ENCODE measurements at places on chromosomes 5 and 9.

DNA sequence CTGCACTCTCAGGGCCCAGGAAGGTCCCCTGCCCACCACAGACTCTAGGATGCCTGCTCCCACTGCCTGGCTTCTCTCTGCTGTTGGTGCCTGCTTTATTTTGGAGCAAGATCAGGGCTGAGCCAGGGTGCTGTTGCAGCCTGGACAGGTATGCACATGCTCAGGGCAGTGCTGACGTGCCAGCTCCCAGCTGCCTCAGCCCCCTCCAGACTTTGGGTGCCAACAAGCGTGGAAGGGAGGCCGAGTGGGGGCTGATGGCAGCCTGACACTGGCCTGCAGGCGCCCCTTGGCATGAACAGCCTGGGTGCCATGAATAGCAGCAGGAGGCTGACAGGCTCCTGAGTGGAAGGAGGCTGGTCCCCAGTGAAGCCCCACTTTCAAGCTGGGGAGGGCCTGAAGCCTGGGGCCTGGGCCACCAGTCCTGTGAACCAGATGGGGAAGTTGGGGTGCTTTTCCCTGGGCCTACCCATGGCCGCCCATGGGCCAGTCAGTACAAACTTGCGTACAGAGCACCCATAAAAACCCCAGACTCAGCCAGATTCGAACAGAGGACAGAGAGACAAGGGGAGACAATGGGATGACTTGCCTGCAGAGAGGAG, 6.8 kb downstream of the AMBP start:
- DNase-seq = no peak

DNA sequence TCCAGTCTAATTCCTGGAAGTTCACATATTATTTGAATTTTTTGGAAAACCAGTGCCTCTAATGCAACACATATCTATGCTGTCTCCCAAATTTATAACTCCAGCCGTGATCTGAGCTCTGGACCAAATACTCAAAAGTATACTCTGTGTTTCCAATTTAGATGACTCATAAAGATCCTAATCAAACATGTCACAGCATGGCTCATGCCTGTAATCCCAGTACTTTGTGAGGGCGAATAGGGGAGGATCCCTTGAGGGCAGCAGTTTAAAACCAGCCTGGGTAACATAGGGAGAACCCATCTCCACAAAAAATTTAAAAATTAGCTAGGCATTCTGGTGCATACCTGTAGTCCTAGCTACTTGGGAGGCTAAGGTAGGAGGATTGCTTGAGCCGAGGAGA, 388.0 kb downstream of the CDH12 start:
- DNase-seq = no peak

DNA sequence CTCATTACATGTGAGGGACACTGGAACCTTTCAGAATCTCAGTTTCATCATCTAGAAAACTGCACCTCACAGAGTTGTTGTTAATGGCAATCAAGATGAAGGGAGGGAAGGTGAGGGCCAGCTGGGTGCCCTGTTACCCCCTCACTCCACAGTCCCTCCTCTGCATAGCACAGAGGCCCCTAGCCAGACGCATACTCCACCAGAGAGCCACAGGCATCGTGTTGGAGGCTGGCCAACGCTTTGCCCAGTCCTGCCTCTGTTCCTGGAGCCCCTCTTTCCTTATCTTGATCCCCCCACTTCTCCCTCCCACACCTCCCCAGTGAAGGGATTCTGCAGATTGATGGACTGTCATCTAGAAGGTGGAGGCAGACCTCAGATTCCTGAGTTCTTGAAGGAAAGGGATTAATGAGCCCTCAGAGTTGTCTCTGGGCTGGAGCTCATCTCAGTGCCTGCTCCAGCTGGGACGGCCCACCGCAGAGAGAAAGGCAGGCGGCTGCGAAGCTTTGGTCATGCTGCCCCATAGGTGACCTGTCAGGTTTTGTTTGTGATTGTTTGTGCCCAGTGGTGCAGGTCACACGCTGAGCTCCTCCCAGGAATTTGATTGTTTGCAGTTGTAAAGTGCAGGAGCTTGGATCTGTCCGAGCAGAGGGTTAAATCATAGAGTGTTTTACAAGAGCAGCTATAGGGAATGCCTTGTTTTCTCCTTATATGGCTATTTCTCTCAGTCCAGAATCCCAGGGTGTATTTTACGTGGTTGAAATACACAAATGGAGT, 487.3 kb downstream of the CCDC171 start:
- DNase-seq = no peak

DNA sequence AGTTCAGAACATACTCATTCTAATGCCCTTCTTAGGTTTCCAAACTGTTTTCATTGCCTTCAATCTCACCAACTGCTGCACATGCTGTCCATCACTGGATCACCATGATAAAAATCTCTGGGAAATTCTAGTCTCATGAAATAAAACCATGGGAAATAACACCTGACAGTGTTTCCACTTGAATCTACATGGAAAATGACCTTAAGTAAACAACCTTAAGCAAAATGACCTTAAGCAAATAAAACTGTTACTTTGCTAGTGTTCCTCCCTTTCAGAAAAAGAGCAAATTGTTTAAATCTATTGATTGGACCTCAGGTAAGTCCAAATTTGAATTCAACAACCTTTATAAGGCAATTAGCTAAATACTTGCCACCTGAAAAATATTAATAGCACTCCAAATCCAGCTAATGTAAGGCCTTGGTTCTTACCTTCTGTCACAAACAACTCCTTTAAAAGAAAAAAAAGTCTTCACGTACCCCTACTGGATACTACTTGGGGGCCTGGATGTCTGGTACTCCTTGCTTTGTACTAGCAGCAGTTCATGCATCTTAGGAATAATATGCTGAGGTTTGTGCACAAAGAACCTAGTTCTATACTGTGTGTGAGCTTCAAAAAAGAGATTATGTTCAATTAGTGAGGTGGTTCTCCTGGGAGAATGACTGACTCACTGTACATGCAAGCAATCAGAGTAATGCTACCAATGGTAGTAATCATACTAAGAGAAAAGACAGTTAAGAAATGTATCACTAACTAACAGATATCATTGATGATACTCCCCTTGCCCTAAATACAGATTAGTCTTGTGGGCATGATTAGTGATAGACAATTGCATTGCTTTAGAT, 630.4 kb downstream of the PSAT1 start:
- no peak for DNase-seq

GRCh38 chr5:14503681-14504331, 77.8 kb upstream of the OTULINL start:
- DNase-seq = no peak

- no peak for DNase-seq
These were observed 3.0 kb upstream of the GLRX start for GRCh38 chr5:95825495-95825894.

- DNase-seq = no peak
These were observed 63.1 kb downstream of the UGCG start for GRCh38 chr9:111959468-111960359.

DNA sequence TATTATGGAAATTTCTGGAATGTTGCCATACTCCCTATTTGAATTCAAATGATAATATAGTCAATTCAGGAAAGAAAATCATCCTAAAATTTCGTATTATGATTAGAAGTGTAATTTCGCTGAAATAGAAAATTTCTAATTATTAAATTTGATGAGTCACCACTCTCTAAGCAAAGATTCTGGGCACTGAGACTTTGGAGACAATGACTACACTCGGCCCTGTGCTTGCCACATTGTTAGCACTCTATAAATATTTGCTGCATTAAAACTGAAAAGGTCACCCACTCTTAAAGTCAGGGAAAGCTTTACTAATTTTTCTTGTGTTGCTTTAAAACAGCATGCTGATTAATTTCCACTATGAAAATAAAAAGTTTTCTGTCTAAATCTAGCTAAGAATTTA, 240.3 kb downstream of the TLE4 start:
- DNase-seq = no peak

DNA sequence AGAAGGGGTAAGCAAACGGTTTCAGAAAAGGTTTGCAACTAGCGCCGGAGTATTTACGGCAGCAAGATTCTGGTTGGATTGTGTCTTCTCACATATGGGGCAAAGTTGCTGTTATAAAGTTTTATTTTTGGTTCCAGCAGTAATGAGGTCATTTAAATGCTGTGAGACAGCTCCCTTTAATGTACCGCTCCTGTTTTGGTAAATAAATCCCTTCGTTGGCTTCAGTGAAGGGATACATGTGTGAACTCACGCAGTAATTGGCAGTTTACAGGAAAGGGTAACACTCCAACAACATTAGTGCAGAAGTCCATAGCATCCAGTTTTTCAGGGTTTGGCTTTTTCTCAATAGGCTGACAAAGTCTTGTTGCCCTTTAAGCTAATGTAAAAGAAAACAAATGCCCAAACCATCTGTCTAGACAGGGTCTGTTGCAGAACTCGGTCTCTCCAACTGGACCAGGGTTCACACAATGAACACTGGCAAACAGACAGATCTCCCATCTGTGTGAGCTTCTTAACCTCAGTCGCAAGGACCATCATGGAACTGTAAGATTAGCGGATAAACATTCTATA, 184.0 kb downstream of the GOLPH3 start:
- DNase-seq = no peak

GRCh38 chr9:19446361-19446861, 37.6 kb downstream of the ACER2 start:
- DNase-seq = no peak

GRCh38 chr5:2879701-2880100, 128.2 kb upstream of the IRX2 start:
- DNase-seq = no peak

DNA sequence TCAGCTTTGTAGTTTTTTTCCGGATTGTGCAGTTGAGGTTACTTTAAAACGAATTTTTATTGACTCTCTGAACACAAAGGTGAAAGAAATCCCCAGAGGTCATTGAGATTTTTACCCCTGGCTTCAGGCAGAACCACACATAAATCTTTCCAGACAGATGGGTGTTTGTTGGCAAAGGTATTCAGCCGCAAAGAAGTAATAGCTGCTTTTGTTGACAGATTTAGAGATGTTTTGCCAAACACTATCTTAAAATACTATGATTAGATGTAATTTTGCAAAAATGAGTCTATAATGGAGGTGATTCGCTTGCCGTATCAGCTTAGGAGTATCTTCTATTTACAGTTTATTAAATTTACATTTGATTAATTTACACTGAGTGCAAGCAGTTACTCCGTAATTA, 418.3 kb upstream of the CLINT1 start:
- no peak for DNase-seq

DNA sequence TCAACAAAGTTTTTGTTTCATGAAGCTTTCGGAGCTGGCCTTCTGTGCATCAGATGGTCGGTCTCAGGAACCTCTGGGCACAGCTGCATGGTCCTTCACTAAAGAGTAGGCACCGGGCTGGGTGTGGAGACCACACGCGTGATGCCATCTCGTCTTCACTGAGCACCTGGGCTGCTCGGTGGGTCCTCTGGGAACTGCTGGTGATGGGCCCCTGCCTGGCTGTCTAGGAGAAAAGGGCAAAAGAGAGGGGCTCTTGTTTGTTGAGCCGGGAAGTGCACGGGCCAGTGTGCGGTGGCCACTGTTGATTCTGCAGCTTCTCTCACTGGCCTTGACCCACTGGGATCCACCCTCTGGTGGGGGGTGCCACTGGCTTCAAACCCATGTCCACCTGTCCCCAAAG, 46.0 kb downstream of the COL5A1 start:
- DNase-seq = no peak

- no peak for DNase-seq
These were observed 56.1 kb downstream of the PTPDC1 start for GRCh38 chr9:94140418-94140780.

- DNase-seq = peak; percentile 87
These were observed 193.0 kb downstream of the MELK start for GRCh38 chr9:36765468-36766341.

- no peak for DNase-seq
These were observed 188.3 kb upstream of the NMUR2 start for GRCh38 chr5:152593388-152593787.

- DNase-seq = no peak
These were observed 207.0 kb downstream of the EFNA5 start for GRCh38 chr5:107463731-107464130.

DNA sequence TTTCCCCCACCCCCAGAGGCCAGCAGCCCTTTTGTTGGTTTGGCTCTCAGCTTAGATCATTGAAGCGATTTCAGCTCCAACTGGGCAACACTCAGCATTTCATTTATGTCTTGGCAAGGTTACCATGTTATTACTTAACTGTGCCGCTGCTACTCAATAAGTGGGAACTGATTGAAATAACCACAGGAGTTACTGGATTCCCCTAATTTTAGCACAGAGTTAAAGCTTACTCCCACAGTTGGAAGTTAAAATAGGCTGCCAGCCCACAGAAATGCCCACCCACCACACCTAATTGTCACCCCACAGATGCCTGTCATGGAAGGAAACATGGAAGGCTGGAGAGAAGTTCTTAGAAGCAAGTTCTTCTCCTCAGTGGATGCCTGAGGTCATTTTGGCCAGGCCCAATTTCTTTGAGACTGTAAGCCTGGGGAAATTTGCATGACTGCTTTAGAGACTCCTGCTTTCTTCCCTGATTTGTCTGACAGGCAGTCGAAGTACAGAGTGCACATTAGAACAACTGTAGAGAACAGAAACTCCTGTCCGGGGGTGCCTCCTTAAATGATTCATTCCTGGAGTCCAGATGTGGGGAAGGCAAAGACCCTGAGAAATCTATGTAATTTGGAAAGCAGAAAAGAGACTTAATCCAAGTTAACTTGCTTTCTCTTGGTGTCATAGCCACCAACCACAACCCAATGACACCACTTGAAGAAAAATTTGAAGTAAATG, 370.0 kb downstream of the ZSWIM6 start:
- DNase-seq = no peak

- DNase-seq = no peak
These were observed 65.7 kb upstream of the RORB start for GRCh38 chr9:74431467-74431866.

DNA sequence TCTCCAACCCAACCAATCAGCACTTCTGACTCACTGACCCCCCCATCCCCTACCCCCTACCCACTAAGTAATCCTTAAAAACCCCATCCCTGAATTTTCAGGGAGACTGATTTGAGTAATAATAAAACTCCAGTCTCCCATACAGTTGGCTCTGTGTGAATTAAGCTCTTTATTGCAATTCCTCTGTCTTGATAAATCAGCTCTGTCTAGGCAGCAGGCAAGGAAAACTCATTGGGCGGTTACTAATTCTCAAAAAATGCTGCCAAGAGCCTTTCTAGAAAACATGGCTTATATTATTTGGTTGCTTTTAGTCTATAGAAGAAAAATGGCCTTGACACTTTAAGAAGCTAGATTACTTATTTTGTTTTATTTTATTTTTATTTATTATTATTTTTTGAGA, 131.7 kb downstream of the SUSD1 start:
- DNase-seq = no peak

- no peak for DNase-seq
These were observed 4.3 kb downstream of the ADAMTS16 start for GRCh38 chr5:5144441-5144840.

DNA sequence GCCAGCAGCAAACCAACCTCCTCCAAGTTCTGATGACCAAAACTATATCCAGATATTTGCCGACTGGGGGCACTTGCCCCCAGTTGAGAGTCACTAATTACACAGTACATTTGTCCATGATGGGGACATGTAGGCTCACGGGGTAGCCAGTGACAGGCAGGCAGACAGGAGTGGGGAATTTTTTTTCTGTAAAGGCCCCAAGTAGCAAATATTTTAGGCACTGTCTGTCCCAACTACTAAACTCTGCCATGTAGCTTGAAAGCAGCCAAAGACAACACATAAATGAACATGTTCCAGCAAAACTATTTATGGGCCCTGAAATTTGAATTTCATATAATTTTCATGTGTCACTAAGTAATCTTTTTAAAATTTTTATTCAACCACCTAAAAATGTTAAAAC, 80.7 kb downstream of the GRIA1 start:
- no peak for DNase-seq

GRCh38 chr5:94157704-94158539, 416.5 kb upstream of the POU5F2 start:
- DNase-seq = no peak

All from NCI-H1048 (cell line).